ENCODE measurements at places on chromosomes 3 and 15. TPM values are rescaled to one million over a fixed set of nuclear protein-coding genes. Genes with fewer than 3 reads are reported as not detected.

- DNase-seq = no peak
Observed at GRCh38 chr3:172315401-172316091, 132.7 kb downstream of the GHSR start.

DNA sequence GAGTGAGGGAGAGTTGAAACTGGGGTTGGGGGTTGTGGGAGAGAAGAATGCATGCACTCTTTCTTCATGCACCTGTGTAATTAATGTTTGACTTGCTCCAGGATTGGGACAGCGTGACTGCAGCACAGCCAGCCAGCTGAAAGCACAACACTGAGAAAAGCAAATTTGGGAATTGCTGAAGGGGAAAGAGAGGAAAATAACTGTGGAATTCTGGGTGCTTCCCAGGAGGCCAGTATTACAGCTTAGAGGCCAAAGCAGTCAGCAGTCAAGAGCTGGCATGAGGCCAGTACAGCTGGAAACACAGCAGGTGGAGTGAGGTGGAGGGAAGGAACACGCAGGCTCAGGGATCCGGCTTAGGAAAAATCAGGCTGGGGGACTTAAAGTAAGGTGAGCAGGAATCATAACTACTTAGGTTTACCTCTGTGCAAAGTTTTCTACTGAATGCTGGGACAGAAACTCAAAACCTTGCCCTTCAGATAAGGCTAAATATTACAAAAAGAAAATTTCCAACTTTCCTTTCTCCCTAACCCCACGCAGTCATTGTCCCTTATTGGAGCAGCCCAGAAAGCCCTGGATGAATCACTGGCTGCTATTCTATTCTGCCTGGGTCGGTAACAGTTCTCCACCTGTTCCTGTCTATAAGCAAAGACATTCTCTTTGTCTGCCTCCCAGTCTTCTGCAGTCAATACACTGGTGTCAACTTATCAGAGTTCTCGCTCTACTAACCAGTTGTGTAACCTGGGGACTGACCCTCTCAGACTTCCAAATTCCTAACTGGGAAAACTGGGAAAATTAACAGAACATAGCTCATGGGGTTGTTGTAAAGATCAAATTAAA lies 167.2 kb downstream of the MAGI1 start:
- peak; percentile 40 for DNase-seq

MITF gene
- total RNA-seq = 25.6 TPM

- no peak for DNase-seq
Observed at GRCh38 chr3:8413337-8413926, 88.2 kb upstream of the LMCD1 start.

GRCh38 chr3:30819067-30819798 lies 75.2 kb downstream of the GADL1 start:
- DNase-seq = no peak

POLQ gene
- under 0.01 TPM for total RNA-seq
